ENCODE measurements at places on chromosomes 4 and X. TPM values are rescaled to one million over a fixed set of nuclear protein-coding genes. Genes with fewer than 3 reads are reported as not detected.

DNA sequence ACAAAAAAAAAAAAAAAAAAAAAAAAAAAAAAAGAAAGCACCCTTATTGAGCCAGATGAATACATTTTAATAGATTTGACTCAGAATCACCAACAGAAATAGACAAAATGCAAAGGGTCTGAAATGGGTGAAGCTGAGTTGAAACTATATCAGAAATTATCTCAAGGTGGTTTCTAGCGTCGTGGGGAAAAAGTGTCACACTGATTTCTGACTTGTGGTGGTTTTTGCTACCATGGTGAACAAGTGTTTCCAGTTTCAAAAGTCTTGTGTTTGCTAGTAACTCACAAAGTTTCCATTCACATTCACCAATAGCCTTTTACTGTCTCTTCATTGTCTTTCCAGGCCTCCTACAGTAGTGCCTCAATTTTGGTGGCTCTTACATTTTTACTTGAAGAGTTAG is 135.5 kb downstream of the ARHGAP24 start:
- H3K27ac ChIP-seq = no peak overlapping the region
- no peak overlapping the region for H3K4me3 ChIP-seq
- no peaks in the 10 kb centered on the region for H3K36me3 ChIP-seq
- H3K27me3 ChIP-seq = no peaks in the 10 kb centered on the region
- no peaks in the 10 kb centered on the region for H3K4me1 ChIP-seq
- DNase-seq = no peak

LGI2 gene
- total RNA-seq = not detected

KCND1 gene
- total RNA-seq = 1.8 TPM

DNA sequence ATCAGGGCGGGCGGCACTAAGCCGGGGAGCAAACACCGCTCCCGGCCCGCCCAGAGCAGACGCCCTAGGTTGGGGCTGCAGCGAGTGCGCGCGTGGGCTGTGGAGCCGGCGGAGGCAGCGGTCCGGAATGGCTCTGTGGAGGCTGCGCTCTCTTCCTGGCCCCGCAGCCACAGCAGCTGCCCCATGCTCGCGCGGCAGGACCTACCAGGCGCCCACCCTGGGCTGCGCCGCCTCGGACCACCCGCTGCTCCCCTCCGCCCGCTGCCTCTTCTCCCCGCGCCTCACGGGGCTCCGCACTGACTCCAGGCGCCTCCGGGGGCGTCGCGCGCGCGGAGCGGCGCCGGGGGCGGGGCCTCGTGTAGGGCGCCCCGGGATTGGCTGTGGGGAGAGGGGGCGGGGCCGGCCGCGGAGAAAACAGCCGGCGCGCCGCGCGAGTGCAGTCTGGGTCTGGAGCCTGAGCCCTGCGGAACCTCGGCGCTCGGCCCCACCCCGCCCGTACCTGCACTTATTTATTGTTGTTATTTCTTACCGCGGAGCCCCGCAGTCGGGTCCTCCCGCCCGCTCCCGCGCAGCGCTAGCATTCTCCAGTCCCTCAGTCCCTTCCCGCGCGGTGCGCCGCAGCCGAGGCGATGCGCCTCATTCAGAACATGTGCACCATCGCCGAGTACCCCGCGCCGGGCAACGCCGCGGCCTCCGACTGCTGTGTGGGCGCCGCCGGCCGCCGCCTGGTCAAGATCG is at the start of gene RASL11B:
Gene RASL11B, plus strand, starts transcription at position 439 of the 738 bp plus-strand sequence. Its CDS starts 191 bp downstream, at position 630.
- H3K27ac ChIP-seq = no peak within 1 kb of the TSS
- H3K4me1 ChIP-seq = peaks cover 13% of the 10 kb centered on the region
- H3K4me3 ChIP-seq = no peak within 1 kb of the TSS
- peak; percentile 83 for DNase-seq

SHOX gene
- not detected for total RNA-seq

- H3K27ac ChIP-seq = no peak overlapping the region
- no peaks in the 10 kb centered on the region for H3K4me1 ChIP-seq
- H3K27me3 ChIP-seq = no peaks in the 10 kb centered on the region
- H3K36me3 ChIP-seq = no peaks in the 10 kb centered on the region
- no peak overlapping the region for H3K4me3 ChIP-seq
- no peak for DNase-seq
Observed at GRCh38 chr4:130422261-130422660, 1326.3 kb downstream of the C4orf33 start.

All from CD4-positive, alpha-beta memory T cell (primary cell).